ENCODE measurements at places on chromosomes 5 and 9.

- DNase-seq, result no peak
Observed at GRCh38 chr5:9726931-9727330, 96.8 kb upstream of the TAS2R1 start.

DNA sequence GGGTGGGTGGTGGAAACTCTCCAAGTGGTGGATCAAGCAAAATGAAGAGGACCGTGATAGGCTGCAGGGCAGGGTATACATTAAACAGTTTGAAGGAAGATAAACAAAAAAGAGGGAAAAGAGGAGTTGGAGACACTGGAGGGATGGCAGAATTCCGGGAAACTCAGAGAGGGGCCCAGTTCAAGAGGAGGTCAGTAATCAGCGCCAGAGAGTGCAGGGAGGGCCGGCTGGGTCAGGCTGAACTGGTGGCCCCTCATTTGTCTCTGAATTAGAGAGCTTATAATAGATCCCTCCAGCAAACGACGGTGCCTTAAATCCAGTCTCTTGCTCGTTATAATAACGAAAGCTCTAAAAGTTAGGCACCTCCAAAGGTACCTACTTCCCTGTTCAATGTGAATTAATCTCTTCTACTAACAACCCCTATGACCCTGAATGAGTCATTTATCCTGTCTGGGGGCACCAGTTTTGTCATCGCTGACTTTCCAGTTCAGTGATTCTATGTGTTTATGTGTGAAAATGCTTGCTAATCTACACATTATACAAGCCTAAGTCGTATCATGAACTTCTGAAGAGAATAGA, 2.4 kb upstream of the ZSWIM6 start:
- DNase-seq, result no peak

GRCh38 chr9:127654619-127655018, 42.5 kb downstream of the STXBP1 start:
- DNase-seq, result no peak

DNA sequence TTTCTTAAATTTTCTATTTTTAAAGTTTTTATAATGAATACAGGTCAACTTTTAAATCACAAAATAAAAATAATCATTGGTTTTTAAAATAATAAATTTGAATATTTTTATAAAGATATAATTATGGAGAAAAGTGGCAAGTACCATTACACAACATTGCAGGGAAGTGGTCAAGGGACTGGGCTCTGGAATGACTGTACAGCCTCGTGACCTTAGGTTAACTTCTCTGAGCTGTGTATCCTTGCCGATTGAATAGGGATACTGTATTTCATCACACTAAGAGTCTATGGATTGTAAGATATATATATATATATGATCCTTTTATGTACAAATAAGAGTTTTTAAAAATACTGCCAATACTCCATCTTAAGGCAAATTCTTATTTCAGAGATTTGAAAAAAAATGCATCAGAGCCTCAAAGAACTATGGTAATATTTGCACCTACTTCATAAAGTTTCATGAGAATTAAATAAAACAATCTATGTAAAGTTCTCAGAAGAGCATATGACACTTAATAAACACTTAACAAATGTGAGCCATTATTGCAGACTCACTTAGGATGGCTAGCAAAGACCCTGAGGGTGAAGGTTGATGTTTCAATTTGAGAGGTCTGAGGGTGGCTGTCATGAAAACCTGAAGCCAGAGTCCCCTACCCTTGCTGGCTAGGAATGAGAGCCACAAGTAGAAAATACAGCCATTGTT, 136.5 kb downstream of the CCDC192 start:
- DNase-seq, result no peak

- no peak for DNase-seq
Observed at GRCh38 chr5:121596882-121597281, 254.8 kb upstream of the FTMT start.

DNA sequence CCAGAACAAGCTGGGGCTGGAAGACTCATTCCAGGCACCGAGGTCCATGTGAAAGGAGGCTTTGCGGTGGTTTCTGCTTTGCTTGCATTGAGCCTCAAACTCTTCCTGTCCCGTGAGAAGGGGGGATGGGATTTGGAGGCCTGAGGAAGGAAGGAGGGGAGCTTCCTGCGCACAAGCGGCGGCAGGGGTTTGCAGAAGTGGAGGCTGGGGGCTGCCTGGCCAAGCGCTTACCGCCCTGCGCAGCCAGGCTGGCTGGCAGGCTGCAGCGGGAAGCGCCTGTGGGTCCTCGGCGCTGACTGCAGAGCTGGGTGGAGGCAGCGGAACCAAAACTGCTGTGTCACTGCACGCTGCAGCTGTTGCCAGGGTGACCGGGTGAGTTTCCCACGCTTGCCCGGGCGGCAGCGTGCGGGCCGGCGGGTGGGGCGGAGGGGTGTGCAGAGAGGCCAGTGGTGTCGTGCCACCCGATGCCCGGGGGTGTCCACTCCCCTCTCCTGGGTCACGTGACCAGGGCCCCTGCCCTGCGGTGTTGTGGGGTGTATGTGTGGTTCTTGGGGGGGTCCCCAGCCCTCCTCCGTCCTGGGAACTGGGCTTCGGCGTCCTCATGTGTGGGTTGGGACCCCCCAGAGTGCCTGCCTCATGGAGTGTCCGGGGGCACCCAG, 81.0 kb downstream of the RXRA start:
- DNase-seq, result peak; percentile 80

DNA sequence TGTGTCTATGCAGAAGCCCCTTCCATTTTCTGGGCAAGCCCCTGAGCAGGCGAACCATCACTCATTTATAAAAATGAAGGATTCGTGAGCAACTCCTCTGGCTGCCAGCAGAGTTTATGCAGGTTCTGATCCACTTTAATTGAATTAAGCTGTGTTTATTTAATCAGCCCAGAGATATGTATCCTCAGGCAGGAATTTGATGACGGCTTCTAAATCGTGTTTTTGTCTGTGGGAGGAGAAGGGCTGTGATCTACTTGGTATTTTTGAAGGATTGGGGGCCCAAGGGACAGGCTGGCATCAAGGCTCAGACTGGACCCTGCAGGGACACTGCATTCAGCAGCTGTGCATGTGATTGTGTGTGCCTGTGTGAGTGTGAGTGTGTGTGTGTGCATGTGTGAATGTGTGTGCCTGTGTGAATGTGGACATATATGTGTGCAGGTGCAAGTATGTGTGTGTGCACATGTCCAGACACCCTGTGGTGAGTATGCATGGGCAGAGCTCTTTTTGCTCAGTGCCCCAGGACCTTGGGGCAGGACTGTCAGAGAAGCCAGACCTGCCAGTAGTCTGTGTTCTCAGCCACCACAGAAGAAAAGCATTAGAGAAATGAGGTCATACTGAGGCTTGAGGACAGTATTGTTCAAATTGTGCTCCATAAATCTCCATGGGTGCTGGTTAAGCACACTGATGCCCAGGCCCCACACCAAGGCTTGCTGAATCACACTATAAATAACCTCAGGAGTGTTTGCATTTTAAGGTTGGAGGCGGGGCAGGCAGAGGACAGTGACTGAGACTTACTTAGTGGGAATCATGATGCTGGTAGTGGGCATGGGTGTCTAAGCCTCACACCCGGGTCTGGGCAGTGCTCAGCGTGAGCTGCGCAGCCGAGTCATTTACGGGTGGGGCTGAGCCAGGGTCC, 164.0 kb downstream of the CARTPT start:
- DNase-seq, result no peak

GRCh38 chr9:115106642-115107041, 11.3 kb downstream of the TNC start:
- DNase-seq, result no peak

DNA sequence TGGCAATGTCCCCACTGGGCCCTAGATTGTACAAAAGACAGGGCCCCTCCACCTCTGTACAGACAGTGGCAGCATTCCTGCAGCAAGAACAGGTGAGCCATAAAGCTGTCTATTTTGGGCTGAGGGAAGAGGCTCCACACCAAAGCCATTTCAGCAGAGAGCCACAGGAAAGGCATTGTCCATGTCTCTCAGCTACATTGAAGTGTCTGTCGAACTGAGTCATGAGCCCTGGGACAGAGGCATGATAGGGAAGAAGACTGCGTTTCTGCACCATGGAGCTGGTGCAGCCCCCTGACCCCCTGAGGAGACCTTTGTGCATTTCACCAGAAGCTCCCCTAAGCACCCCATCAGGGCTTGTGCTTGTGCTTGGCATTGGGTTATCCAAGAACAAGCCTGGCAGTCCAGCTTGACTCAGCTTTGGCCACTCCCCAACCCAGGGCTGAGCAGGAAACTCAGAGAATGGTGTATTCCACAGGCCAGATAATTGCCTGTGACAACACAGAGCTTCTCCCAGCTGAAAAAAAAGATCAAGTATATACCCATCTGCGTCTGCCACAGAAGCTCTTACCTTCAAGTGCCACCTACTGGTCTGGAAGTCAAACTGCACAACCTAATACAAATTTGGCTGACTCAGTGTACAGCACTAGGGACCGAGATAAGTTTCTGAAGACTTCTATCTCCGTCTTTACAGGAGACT, 5.9 kb upstream of the FRMD3 start:
- no peak for DNase-seq

DNA sequence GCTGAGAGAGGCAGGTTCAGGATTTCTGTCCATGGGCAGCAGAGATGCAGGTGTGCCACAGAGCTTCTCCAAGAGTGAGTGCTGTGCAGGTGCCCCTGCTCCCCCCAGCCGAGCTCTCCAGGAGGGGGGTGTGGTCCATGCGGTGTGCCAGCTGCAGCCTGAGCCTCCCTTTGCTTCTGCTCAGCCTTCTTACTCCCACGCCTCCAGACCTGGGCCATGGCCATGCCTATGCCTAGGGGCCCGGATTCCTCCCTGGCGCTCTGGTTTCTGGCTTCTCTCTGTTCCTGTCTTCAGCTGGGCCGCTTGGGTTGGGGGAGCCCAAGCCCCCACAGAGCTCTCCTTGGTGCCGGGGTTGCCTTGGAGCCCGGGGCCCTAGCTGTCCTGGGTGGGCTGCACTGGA, 133.3 kb downstream of the CACNA1B start:
- DNase-seq, result no peak

DNA sequence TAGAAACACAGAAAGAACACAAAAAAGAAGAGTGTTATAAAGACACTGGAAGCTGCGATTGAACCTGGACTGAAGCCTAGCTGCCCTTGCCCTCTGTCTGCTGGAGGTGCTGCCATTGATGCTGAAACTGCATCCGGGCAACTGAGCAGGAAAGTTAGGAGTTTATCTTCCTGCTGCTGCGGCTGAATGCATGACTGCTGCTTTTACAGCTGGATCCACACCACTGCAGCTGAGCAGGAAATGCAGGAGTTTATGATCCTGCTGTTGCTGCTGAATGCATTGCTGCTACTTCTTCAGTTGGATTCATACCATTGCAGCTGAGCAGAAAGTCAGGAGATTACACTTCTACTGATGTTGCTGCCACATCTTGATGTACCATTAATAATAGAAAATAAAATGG, 21.8 kb upstream of the JAKMIP2 start:
- no peak for DNase-seq

- no peak for DNase-seq
Observed at GRCh38 chr9:20550326-20550725, 72.0 kb downstream of the MLLT3 start.

DNA sequence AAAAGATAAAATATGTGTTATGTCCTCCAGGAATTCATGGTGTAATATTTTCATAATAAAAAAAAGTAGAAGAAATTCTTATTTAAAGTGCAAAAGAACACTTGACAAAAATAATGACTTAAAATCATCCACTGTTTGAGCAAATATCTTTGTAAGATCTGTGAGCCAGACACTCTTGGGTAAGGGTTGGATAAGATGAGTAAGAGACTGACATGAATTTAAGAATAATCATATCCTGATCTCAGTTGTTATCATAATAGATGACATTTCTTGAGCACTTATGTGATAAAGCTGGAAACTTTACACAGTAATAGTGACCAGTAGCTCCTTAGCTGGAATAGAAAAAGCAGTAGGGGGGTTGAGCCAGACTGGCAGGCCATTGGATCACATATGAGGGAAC, 40.0 kb upstream of the ADRB2 start:
- no peak for DNase-seq

DNA sequence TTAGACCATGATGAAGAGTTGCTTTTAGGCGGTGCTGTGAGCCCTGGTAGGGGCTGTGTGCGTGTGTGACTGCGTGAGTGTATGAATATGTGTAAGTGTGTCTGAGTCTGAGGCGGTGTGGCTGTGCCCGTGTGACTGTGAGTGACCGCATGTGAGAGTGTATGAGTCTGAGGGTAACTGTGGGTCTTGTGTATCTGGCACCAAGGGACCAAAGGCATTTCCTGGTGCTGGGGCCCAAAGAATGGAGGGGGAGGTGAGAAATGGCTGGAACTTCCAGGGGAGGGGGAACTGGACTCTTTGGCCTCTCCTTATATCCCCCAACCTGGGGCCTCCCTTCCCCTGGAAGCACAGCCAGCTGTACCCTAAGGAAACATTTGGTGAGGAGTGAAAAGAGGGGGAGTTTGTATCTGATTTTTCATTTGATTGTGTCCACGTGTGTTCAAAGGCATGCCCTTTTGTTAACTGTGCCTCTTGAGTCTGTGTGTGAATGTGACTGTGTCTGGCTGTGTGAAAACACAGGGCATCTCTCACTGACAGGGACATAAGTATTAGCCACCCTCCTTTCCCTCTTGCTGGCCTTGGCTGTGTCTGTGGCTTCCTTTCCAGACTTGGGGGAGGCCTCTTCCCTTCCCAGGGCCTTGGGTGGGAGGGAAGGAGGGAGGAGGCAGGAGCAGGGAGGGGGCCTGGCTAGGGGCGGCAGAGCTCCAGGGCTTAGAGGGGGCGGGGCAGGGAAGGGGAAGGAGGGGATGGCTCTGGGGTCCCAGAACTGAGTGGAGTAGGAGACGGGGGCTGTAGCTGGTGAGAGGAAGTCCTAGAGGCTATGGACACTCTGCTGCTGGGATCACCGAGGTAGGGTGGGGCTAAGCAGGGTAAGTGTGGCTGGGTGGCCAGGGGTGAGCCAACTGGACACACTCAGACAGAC, 1.4 kb downstream of the IL11RA start:
- DNase-seq, result no peak

DNA sequence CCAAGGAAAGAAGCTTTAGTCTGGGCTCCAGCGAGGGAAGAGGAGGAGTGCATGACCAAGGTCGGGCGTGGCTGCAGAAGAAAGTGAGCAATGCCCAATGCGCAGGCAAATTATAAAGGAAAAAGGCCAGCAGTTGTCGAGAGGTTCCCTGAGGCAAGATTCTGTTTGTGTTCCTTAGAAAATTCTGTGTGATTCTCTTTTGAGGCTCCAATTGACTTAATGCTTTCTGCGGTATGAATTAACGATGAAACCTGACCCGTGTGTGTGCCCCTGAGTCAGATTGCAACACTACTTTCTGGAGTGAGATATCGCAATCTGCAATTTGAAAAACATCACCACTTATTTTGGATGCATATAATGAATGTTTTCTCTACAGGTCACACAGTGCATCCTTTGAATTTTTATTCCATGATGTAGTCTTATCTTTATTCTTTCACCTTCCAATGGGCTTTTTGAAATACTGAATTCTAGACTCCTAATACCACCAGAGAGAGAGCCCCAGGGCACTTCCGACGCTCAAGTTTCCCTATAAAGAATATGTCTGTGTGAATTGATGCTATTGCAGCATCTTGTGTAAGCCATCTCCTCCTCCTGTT, 117.9 kb upstream of the IL6ST start:
- DNase-seq, result no peak

DNA sequence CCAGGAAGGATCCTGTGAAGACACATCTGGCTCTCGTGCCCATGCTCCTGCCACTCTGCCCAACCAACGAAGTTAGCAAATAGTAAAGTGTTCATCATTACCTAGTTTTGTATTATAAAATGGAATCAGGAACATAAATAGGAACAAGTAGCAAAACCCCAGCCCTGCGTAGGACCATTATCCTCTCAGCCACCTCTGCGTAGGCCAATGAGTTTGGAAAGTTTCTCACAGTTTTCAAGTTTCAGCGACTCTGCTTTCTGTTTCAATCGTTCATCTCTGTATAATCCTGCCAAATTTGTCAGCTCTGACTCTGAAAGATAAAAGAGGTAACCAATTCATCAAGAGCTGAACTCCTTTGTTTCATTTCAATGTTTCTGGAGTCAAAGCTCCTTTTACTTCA, 10.1 kb upstream of the SPATA24 start:
- DNase-seq, result no peak

Measured in activated naive CD8-positive, alpha-beta T cell treated with anti-CD3 and anti-CD28 coated beads for 36 hours (primary cell).